ENCODE measurements at places on chromosomes 6 and 20.

GRCh38 chr6:166825553-166826145 lies 130.7 kb downstream of the RNASET2 start:
- DNase-seq, result no peak

DNA sequence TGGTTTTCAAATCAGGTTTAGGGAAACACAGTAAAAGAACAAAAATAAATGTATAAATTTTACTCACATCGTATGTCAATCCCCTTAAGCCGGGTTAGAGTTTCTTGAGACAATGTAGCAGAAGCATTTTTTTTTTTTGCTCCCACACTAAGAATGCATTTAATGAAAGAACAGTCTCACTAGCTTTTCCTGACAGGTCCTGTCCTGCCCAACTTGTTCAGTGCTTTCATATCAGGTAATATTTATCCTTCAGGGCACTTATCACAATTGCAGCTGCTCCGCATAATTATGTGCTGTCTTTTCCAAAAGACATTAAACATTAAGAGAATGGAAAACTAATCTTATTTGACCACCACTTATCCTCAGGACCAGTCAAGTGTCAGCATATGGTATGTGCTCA lies 632.0 kb downstream of the HTR1B start:
- no peak for DNase-seq

GRCh38 chr20:19887556-19888268 lies 129.4 kb upstream of the NAA20 start:
- DNase-seq, result no peak

GRCh38 chr20:63873477-63873971 lies 8.5 kb downstream of the TPD52L2 start:
- no peak for DNase-seq

DNA sequence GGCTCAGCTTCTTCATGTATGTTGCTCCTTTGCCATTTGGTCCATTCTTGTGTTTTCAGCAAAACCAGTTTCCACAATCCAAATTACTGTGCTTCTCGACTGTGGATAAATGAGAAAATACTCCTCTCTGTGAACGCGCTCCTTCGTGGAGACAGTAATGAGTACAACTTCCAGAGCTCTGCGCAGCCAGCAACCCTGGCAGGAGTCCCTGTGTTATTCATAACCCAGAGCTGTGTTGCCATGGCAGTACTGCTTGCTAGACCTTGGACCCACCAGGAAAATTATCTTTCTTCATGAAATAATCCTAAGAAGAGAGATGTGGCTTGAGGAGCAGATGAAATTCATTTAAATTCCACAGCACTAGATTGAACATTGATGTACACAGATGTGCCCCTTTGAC lies 73.7 kb downstream of the SLC22A3 start:
- DNase-seq, result no peak
